ENCODE measurements at places on chromosomes 1 and 21.

- DNase-seq: no peak
Observed at GRCh38 chr21:14522736-14523135, 23.4 kb downstream of the SAMSN1 start.

- no peak for DNase-seq
Observed at GRCh38 chr1:24743404-24744211, 1.6 kb upstream of the CLIC4 start.

DNA sequence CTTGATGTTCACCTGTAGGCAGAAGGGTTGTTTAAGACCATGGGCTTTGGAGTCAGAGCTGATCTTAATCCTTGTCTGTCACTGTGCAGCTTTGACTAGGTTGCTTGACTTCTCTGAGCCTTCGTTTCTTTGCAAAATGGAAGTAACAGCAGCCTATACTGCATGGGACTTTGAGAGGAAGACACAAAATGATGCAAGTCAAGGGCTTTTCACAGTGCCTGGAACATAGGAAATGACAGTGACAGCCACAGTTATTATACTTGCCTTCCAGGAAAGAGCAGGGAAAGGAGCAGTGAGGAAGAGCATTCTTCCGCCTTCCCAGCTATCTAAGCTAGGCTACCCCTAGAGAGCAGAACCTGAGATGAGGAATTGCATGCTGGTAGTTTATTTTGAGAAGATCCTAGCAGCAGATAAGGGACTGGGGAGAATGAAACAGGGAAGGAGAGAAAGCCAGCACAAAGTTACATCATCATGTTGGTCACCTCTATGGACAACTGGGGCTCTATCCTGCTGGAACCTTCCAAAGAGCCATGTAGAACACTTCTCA, 3.1 kb downstream of the CSF3R start:
- DNase-seq: no peak

DNA sequence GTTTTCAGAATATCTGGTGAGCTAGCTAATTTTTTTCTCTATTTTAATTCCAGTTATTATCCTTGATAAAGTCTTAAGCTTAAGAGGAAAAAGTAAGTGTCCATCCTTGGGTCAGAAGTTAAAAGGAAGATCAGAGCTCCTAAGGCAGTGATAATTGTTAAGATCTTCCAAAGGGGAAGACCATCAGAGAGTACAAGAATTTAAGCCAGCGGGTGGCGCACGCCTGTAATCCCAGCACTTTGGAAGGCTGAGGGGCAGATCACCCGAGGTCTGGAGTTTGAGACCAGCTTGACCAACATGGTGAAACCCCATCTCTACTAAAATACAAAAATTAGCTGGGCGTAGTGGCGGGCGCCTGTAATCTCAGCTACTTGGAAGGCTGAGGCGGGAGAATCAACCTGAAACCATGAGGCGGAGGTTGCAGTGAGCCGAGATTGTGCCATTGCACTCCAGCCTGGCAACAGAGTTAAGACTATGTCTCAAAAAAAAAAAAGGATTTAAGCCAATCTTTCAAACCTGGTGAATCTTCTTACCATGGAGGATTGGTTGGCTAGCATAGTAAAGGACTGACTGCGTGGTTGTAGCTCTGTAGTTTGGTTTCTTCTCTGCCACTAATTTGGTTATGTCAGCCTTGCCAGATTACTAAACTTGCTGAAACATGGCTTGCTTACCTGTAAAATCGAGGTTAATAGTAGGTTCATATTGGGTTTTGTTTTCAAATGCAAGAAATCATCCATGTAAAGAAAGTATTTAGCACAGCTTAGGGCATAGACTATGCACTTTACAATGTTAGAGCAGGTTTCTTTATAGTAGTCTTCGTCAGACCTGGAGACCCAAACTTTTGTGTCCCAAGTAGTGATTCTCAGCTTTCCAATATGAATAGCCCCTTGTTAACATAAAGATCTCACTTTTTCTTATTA, 15.9 kb downstream of the AKIRIN1 start:
- no peak for DNase-seq

DNA sequence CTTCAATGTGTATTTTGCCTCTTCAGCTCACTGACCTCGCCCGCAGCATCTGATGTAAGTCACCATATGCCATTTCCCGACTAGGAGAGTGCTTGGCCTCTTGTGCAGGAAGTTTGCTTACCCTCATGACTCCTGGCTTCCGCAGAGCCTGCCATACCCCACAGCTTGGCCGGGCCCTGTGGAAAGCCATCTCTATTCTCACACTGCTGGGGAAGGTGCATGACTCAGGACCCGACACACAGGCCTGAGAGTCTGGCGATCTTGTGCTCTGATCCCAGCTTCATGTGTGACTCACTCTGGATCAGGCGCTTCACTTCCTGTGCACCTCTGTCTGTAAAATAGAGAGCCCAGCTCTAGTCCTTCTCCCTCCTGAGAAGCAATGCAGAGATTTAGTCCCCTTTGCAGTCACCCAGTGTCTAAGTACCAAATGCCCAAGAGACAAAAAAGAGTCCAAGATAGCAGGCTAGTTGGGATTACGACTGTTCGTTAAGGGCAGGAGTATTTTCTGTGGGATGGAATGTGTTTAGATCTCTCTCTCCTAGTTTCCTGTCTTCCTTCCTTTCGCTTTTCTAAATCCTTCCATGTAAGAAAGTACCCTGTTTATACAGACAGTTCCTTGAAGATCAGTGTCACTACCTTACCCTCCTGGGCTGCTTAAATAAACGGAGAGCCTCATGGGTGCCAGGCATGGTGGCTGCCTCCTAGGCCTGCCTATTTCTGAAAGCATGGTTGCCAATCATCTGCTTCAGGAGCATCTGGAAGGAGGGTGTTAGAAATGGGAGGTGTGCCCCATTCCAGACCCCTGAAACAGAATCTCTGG, 62.8 kb upstream of the KIF26B start:
- DNase-seq: no peak

DNA sequence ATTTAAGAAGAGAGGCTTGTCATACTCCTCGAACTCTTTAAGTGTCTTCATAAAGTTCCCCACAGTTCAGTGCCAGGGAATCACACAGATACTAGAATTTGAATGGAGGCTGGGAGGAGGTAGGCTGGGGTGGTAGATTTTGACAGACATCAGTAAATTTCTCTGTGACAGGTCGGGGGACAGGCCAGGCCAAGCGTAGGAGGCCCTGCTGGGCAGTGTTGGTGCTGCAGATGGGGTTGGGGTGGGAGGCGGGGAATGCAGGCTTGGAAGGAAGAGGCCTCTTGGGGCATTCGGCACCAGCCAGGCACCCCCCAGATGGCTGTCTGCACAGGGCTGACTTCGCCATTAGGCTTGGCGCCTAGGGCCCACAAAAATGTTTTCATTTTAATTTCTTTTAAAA, 84.0 kb downstream of the MAN1C1 start:
- no peak for DNase-seq

- no peak for DNase-seq
Observed at GRCh38 chr21:42515708-42516502, 2.3 kb downstream of the SLC37A1 start.

- no peak for DNase-seq
Observed at GRCh38 chr1:55916907-55917306, 662.5 kb downstream of the PLPP3 start.
